ENCODE measurements at places on chromosomes 7 and 10. TPM values are rescaled to one million over a fixed set of nuclear protein-coding genes. Genes with fewer than 3 reads are reported as not detected.

The CLRN3 gene
- not detected for total RNA-seq

The LLCFC1 gene
- not detected for total RNA-seq

The GAD2 gene
- total RNA-seq, result not detected

The PHF14 gene
- 30.6 TPM for total RNA-seq

The EPHB6 gene
- total RNA-seq, result under 0.01 TPM

The PPRC1 gene
- total RNA-seq, result 7.3 TPM

The ZNF853 gene
- 3.2 TPM for total RNA-seq

The NKX1-2 gene
- not detected for total RNA-seq

The TMEM270 gene
- not detected for total RNA-seq

The OGA gene
- total RNA-seq, result 109 TPM

The LIPF gene
- not detected for total RNA-seq

The ACBD7 gene
- 0.79 TPM for total RNA-seq

The NUTM2A gene
- total RNA-seq, result 0.34 TPM

The DPY19L1 gene
- total RNA-seq, result 21.0 TPM

The SLC39A12 gene
- total RNA-seq, result not detected

The CHAT gene
- total RNA-seq, result not detected

The KLF14 gene
- under 0.01 TPM for total RNA-seq

The KCP gene
- total RNA-seq, result 0.34 TPM

The PNLIP gene
- total RNA-seq, result not detected

The MAT1A gene
- total RNA-seq, result not detected

The FAM131B gene
- 8.2 TPM for total RNA-seq

The HPSE2 gene
- not detected for total RNA-seq

The CCDC7 gene
- 18.0 TPM for total RNA-seq

The ENTPD1 gene
- total RNA-seq, result 0.60 TPM

The FGFR2 gene
- total RNA-seq, result under 0.01 TPM

The TRIM50 gene
- total RNA-seq, result not detected

The GSTO2 gene
- 1.7 TPM for total RNA-seq

The UNCX gene
- total RNA-seq, result not detected

The IL15RA gene
- 5.3 TPM for total RNA-seq

The GPR141 gene
- total RNA-seq, result not detected

The ASAH2B gene
- 0.94 TPM for total RNA-seq

The AP5Z1 gene
- total RNA-seq, result 21.3 TPM

The PRR15 gene
- total RNA-seq, result 0.16 TPM

The CALHM3 gene
- not detected for total RNA-seq

The ZC3HAV1L gene
- 3.8 TPM for total RNA-seq

The PLEKHS1 gene
- total RNA-seq, result not detected

The PNLIPRP3 gene
- not detected for total RNA-seq

The ASAH2 gene
- 0.26 TPM for total RNA-seq

The PANK1 gene
- 5.2 TPM for total RNA-seq

The ZFAND2A gene
- 23.5 TPM for total RNA-seq

The DNAH11 gene
- total RNA-seq, result under 0.01 TPM

The ADIRF gene
- total RNA-seq, result 197 TPM

The SLC35G1 gene
- 3.2 TPM for total RNA-seq

The SEM1 gene
- 202 TPM for total RNA-seq

All from bronchial smooth muscle cell (primary cell).